ENCODE measurements at places on chromosomes 16 and 17. TPM values are rescaled to one million over a fixed set of nuclear protein-coding genes. Genes with fewer than 3 reads are reported as not detected.

DNA sequence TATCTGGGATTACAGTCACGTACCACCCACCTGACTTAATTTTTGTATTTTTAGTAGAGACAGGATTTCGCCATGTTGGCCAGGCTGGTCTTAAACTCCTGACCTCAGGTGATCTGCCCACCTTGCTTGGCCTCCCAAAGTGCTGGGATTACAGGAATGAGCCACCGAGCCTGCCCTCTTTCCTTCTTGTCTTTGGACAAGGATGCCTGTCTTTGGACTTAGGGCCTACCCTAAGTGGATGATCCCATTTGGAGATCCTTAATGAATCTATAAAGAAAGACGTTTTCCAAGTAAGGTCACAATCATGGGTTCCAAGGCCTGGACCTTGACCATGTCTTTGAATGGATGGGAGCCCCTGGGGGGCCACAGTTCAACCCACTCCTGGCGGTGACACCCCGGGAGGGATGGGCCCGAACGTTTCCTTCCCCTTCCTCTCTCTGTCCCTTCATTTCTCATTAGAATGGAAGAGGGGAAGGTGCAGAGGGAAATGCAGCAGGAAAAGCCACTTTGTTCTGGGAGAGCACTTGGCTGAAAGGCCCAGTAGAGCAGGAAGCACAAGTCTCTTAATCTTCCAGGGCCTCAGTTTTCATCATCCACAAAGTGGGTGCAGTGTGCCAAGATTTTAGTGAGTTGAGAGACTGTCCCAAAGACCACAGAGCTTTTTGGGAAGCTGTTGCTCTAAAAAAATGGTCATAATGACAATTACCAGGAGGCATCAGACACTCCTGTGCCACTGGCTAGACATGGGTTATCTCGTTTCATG, 353.3 kb downstream of the SEC14L1 start:
- peaks cover 3% of the 10 kb centered on the region for H3K36me3 ChIP-seq
- H3K4me1 ChIP-seq: peaks cover 9% of the 10 kb centered on the region
- no peaks in the 10 kb centered on the region for H3K27me3 ChIP-seq

DNA sequence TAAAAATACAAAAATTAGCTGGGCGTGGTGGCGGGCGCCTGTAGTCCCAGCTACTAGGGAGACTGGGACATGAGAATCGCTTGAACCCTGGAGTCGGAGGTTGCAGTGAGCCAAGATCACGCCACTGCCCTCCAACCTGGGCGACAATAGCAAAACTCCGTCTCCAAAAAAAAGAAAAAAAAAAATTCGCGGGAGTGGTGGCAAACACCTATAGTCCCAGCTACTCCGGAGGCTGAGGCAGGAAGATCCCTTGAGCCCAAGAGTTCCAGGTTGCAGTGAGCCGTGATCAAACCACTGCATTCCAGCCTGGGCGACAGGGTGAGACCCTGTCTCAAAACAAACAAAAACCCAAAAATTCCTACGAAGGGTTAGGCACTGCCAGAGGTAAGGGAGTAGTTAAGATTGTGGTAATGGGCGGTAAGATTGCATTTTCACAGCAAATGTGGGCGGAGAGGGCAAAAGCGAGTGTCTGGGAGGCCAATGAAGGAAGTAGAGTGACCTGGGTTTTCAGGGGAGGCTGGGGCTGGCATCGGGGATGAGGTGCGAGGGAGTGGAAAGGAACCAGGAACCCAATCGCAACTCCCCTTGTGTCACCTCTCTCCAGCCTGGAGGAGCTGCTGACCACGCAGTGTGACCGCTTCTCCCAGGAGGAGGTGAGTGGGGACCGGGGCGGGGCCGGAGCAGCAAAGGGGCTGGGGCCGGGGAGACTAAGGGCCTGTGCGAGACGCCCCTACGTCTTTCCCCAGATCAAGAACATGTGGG, 2.6 kb downstream of the MYL11 start:
- no peak for DNase-seq
- peak overlapping the region; percentile 72 for H3K4me3 ChIP-seq
- no peaks in the 10 kb centered on the region for H3K27me3 ChIP-seq
- H3K36me3 ChIP-seq: no peaks in the 10 kb centered on the region

DNA sequence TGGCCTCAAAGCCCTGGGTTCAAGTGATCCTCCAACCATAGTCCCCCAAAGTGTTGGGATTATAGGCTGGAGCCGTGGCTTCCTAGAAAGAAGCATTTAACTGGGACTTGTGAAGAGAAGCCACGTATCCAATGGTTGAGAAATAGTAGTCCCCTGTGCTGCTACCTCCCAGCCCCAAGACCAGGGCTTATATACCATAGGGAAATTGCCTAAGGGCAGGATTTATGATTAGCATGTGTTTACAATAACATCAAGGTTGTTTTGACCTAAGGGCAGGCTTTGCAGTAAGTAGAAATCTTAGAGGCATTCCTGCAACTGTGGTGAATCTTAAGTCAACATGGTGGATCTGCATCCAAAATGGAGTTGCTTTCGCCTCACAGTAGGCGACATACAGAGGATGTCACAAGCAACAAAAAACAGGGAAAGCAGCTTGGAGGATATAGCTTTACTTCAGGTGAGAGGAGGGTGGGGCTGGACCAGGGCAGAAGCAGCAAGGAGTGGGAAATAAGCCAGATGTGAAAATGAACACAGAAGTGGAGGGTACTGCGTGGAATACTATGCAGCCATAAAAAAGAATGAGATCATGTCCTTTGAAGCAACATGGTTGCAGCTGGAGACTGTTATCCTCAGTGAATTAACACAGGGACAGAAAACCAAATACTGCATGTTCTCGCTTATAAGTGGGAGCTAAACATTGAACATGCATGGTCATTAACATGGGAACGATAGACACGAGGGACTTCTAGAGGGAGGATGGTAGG, 18.7 kb upstream of the NSMCE1 start:
- no peak for DNase-seq
- H3K36me3 ChIP-seq: no peaks in the 10 kb centered on the region
- H3K4me1 ChIP-seq: no peaks in the 10 kb centered on the region
- no peak overlapping the region for H3K4me3 ChIP-seq

- DNase-seq: no peak
- H3K27ac ChIP-seq: no peak overlapping the region
- no peaks in the 10 kb centered on the region for H3K4me1 ChIP-seq
- no peak overlapping the region for H3K4me3 ChIP-seq
- H3K27me3 ChIP-seq: no peaks in the 10 kb centered on the region
Observed at GRCh38 chr16:49195237-49195548, 86.4 kb downstream of the CBLN1 start.

DNA sequence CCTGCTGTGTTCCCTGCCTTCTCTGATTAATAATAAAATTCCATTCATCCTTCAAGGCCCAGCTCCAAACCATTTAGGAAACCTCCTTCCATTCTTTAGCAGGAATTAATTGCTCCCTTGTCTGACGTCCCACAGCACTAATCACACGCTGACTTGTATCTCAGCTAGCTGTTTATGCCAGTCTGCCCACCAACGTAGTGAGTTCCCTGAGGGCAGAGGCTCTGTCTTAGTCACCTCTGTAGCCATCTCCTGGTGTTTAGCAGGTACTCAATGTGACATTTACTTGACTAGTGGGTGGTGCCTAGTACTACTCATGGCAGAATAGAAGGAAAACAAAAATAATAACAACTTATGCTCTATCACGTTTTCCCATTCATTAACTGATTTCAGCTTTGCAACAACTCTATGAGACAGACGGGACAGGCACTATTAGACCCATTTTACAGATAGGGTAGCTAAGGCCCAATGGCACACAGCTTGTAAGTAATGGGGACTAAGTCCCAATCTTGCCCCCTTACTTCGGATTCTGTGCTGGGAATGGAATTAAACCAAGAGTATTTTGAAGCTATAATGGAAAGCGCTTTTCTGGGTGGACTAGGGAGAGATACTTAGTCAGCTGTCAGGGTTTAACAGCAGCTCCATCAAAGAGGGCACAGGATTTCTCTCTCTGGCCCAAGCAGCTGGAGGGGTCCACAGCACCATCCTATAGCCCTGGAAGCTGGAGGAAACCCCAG, 931 bp upstream of the WIPF2 start:
- H3K4me1 ChIP-seq: peaks cover 9% of the 10 kb centered on the region
- H3K27ac ChIP-seq: peak overlapping the region; percentile 89
- no peak for DNase-seq
- H3K36me3 ChIP-seq: no peaks in the 10 kb centered on the region
- peak overlapping the region; percentile 91 for H3K4me3 ChIP-seq
- no peaks in the 10 kb centered on the region for H3K27me3 ChIP-seq

GRCh38 chr16:1481906-1482835, 6.6 kb downstream of the PTX4 start:
- H3K27ac ChIP-seq: no peak overlapping the region
- H3K36me3 ChIP-seq: no peaks in the 10 kb centered on the region
- no peaks in the 10 kb centered on the region for H3K27me3 ChIP-seq
- no peak overlapping the region for H3K4me3 ChIP-seq
- DNase-seq: no peak
- no peaks in the 10 kb centered on the region for H3K4me1 ChIP-seq

GRCh38 chr17:78314683-78315354, 45.1 kb downstream of the SOCS3 start:
- peak overlapping the region; percentile 57 for H3K4me3 ChIP-seq
- H3K36me3 ChIP-seq: no peaks in the 10 kb centered on the region
- peak overlapping the region; percentile 67 for H3K27ac ChIP-seq

GRCh38 chr17:60103957-60104356, 25.2 kb upstream of the HEATR6 start:
- H3K36me3 ChIP-seq: no peaks in the 10 kb centered on the region
- H3K4me3 ChIP-seq: no peak overlapping the region
- no peaks in the 10 kb centered on the region for H3K4me1 ChIP-seq
- DNase-seq: no peak
- no peak overlapping the region for H3K27ac ChIP-seq

- DNase-seq: peak; percentile 47
- peaks cover 3% of the 10 kb centered on the region for H3K4me1 ChIP-seq
- no peak overlapping the region for H3K4me3 ChIP-seq
- H3K27ac ChIP-seq: no peak overlapping the region
- peaks cover 3% of the 10 kb centered on the region for H3K36me3 ChIP-seq
Observed at GRCh38 chr17:2691069-2691871, 20.3 kb downstream of the CLUH start.

GRCh38 chr17:42050393-42051012, at the start of gene C17orf113:
TSS of gene C17orf113 (minus strand) at chr17:42050601. CDS start at chr17:42043376, 7,225 bp downstream.
- peak; percentile 65 for DNase-seq
- H3K4me3 ChIP-seq: peak within 1 kb of the TSS; percentile 66
- peak within 1 kb of the TSS; percentile 77 for H3K27ac ChIP-seq
- H3K36me3 ChIP-seq: no peaks in the 10 kb centered on the region
- no peaks in the 10 kb centered on the region for H3K27me3 ChIP-seq

GRCh38 chr17:50360486-50361115, 12.4 kb downstream of the MRPL27 start:
- H3K27ac ChIP-seq: no peak overlapping the region
- H3K4me1 ChIP-seq: no peaks in the 10 kb centered on the region

DNA sequence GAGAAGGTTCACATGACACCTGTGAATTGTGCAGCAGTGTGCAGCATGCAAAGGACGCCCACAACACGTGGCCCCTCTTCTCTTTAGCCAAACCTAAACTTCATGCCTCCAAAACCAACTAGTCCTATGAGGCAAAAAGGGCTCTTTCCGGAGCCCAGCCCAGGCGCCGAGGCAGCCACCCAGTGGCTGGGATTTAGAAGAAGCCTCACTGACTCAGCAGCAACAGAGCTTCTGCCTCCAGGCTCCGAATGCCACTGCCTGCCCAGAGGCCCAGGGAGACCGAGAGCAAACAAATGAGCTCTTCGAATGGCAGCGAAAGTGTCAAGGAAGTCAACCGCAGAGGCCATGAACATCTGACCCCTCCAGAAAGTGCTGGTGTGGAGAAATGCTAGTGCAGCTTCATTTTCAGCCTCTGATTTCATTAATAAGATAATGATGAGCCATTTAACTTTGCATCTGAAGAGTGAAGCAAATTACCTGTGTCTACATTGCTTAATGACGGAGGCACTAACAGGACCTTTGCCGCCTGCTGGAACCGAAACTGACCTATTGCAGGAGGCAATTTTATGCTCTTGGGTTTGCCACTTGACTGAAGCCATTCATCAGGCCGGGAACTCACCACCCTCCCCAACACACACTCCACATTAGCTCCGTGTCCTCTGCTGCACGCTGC, 157.7 kb upstream of the RPL38 start:
- H3K4me1 ChIP-seq: no peaks in the 10 kb centered on the region
- H3K36me3 ChIP-seq: no peaks in the 10 kb centered on the region
- H3K27me3 ChIP-seq: peaks cover 24% of the 10 kb centered on the region
- DNase-seq: no peak
- no peak overlapping the region for H3K27ac ChIP-seq
- no peak overlapping the region for H3K4me3 ChIP-seq

GRCh38 chr16:363766-364490, 6.4 kb downstream of the MRPL28 start:
- no peaks in the 10 kb centered on the region for H3K4me1 ChIP-seq
- H3K4me3 ChIP-seq: no peak overlapping the region
- H3K36me3 ChIP-seq: peaks cover 7% of the 10 kb centered on the region
- peaks cover 12% of the 10 kb centered on the region for H3K27me3 ChIP-seq

DNA sequence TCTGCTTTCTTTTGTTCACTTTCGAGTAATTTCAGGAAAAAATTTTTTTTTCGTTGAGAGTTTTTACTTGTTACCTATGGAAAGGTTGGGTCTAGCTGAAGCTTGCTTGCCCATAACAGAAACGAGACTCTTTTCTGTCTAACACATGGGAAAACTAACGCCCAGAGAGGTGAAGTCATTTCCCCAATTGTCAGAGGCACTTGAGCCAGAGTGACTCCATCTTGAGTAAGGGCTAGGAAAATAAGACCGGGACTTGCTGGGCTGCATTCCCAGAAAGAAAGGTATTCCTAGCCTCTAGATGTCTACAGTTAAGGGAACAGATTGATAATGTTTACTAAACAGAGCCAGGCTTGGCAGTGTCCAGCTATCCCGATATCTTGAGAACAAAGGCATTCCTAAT, 26.8 kb downstream of the PRKCB start:
- no peaks in the 10 kb centered on the region for H3K4me1 ChIP-seq
- no peak overlapping the region for H3K4me3 ChIP-seq
- H3K36me3 ChIP-seq: no peaks in the 10 kb centered on the region
- H3K27ac ChIP-seq: no peak overlapping the region
- DNase-seq: no peak
- H3K27me3 ChIP-seq: no peaks in the 10 kb centered on the region

DNA sequence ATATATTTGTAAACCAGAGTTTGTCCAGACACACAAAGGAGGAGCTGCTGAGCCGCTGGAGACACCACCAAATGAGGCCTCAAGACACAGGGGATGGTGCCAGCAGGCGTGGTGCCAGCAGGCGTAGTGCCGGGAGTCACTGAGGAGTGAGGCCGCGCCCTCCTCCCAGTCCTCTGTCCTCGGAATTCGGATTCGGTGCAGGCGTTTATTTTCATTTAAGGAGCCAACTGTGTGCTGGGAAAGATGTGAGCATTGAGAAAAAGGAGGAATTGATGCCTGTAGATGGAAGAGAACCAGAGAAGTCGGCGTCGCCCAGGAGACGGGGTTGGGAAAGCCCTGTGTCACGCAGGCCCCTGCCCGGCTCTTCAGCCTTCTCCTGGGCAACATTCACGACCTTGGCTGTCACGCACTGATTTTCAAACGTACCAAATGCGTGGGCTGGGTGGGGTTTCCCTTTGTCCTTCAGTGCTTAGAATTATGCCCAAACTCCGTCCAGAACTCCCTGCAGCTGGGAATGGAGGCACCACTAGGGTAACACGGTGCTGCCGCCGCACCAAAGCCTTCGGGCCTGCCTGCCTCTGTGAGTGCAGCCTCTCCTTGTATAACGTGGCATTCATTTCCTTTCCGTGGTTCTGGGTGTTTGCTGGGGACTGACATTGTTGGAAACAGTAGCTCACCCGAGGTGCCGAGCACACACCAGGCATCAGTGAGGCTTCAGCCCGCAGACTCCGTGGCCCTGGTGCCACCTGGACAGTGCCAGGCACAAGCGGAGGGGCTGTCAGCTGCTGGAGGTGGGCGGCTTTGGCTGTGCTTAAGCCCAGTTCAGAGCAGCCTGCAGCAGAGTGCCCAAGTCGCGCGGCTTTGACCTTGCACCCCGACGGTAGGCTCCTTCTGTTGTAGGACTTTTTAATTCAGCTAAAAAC, 49.0 kb upstream of the CHMP6 start:
- H3K27ac ChIP-seq: no peak overlapping the region

The ZG16B gene
- total RNA-seq: 46.5 TPM

The FA2H gene
- total RNA-seq: 0.33 TPM

The CALB2 gene
- 22.2 TPM for total RNA-seq

Measured in breast epithelium (tissue), 4 donors.